NCI-H1105 (cell line): ENCODE measurements at places on chromosomes 7 and 10.

DNA sequence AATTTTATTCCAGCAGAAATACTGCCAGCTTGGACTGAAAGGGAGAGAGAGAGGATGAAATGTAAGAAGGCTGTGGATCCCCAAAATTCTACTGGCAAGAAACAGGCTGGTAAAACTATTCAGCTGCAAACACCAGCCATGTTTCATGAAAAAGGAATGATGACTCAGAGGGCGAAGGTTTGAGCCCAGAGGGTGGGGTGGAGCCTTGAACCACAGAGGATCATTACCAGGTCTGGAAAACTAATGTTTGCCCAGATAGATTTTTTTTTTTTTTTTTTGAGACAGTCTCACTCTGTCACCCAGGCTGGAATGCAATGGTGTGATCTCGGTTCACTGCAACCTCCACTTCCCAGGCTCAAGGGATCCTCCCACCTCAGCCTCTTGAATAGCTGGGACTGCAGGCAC is 41.7 kb upstream of the NRF1 start:
- no peak for DNase-seq

GRCh38 chr10:52318822-52319464 is 4.9 kb downstream of the DKK1 start:
- no peak for DNase-seq

DNA sequence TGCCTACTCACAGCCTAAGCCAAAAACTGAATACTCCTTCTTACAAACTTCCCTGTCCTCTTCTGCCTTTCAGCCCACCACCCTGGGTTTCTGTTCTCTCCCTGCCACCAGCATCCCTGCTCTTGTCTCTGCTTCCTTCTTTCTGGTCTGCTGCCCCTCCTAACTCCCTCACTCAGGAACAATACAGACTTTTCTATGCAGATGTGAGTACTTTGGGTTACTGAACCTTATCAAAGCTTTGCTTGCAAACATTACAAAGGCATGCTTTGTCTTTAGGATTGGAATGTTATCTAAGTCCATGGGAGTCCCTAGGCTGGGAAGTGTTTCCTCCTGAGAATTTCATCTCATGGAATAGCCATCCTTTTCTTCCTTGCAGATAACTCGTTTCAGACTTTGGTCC is 28.9 kb downstream of the CNNM1 start:
- no peak for DNase-seq

DNA sequence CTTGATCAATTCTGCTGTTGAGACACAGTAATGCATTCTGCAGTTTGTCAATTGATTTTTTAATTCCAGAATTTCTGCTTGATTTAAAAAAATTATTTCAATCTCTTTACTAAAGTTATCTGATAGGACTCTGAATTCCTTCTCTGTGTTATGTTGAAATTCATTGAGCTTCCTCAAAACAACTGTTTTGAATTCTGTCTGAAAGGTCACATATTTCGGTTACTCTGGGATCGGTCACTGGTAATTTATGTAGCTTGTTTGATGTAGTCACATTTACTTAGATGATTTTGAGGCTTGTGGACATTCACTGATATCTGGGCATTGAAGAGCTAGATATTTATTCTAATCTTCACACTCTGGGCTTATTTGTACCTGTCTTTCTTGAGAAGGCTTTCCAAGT is 67.2 kb upstream of the NME8 start:
- no peak for DNase-seq

DNA sequence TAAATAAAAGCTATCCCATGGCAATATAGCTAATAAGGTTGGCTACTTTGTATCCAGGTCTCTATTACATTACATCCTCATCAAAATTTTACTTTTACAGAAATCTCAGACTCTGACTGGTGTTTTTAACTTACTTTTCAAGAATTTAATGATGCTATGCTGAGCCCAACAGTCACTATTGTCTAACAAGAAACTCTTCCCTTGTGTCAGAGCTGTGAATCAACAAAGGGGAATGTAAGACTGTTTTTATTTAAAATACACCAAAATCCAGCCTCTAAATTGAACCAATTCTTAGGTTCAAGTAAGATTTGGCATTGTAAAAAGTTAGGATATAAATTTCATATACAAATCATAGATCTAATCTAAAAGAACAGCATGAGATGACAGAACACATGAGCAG is 7.0 kb downstream of the RTKN2 start:
- DNase-seq: no peak

DNA sequence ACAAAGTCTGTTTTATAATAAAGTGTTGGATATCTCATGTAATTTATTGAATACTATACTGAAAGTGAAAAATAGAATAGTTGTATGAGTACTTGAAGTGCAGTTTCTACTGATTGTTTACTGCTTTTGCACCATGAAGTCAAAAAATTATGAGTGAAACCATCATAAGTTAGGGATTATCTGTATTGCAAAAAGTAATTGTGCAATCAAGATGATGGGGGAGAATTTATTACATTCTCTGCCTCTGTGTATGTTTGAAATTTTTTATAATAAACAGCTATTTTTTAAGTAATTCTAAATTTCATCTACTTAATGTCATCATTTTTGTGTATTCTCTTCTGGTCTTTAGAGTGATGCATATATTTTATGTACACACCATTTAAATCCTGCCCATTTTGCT is 47.2 kb upstream of the TMEM273 start:
- no peak for DNase-seq

- no peak for DNase-seq
These were observed 137.2 kb downstream of the GRID1 start for GRCh38 chr10:86229376-86229775.

- DNase-seq: no peak
These were observed 73.4 kb downstream of the LYZL2 start for GRCh38 chr10:30556189-30556588.

DNA sequence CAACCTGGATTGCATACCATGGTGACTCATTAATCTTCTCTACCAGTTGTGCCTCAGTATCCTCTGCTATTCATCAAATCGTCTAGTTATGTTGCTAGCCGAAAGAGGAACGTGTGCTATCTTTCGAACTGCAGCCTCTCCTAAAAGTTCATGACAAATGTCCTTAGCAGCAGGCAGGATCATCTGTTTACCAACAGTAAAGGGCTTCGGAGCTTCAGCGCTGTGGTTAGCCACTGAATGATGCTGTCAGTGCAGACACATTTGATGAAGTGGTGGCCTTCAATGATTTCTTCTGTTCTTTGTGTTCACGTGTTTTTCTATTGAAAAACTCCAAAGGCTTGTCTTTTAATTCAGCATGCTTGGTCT is 68.8 kb downstream of the CSTF2T start:
- no peak for DNase-seq

- no peak for DNase-seq
These were observed 15.2 kb upstream of the FZD1 start for GRCh38 chr7:91248996-91249395.

DNA sequence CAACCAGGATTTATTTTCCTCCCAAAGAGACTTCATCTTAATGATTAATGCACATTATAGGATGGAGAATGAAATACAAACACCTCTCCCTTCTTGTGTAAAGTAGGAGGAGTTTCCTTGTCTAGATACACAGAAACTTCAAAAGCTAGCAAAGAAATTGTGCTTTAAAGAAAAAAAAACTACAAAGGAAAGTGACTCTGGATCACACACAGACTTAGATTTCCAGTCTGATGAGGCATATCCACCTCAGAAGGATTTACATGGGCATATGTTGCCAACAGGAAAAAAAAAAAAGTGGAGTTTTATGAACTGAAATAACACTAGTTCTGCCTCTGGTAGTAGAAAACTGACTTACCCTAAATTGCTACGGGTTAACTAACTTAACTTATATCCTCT is 449.6 kb downstream of the KCNMA1 start:
- no peak for DNase-seq

DNA sequence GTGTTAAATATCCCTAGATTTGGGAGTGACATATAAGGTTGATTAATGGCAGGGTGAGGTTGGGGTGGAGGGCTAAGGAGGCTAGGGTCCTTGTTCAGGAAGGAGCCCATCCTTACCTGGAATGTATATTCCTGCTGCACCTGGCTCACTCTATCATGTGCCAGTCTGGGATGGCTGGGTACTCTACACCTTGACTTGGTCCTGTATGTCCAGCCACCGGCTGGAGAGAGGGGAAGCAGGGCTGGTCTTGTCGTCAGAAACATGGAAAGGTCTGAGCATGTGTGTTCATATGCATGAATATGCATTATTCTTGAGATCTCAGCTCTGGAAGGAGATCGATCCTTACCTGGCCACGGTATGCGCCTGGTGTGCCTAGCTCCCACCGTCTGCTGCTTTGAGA is 33.2 kb downstream of the TMEM270 start:
- DNase-seq: no peak

DNA sequence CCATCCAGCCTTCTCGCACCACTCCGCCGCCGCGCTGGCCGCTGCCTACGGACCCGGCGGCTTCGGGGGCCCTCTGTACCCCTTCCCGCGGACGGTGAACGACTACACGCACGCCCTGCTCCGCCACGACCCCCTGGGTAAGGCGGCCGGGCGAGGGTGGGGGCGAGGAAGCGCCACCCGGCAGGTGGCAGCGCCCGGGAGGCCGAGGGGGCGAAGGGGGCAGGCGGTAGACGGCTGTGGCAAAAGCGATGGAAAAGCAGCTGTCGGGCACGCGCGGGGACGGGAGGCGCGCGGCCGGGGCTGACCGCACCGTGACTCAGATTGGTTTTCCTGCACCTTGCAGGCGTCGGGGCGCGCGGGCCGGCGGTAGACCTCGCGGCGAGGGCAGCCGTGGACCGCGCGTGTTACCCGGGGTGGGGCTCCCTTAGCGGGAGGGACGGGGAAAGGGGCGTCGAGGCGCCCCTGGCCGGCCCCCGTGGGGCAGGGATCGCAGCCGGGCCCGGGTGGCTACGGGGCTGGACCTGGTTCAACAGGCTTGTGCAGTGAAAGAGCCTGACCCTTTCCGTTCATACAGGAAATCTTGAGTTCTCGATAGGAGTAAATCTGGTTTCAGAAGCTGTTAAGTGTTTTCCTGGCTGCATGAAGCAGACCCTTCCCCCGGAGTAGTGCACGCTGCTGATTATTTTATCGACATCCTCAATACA is 608 bp downstream of the HHEX start:
- DNase-seq: no peak

GRCh38 chr10:62264702-62265436 is 3.8 kb downstream of the RTKN2 start:
- DNase-seq: peak; percentile 37

DNA sequence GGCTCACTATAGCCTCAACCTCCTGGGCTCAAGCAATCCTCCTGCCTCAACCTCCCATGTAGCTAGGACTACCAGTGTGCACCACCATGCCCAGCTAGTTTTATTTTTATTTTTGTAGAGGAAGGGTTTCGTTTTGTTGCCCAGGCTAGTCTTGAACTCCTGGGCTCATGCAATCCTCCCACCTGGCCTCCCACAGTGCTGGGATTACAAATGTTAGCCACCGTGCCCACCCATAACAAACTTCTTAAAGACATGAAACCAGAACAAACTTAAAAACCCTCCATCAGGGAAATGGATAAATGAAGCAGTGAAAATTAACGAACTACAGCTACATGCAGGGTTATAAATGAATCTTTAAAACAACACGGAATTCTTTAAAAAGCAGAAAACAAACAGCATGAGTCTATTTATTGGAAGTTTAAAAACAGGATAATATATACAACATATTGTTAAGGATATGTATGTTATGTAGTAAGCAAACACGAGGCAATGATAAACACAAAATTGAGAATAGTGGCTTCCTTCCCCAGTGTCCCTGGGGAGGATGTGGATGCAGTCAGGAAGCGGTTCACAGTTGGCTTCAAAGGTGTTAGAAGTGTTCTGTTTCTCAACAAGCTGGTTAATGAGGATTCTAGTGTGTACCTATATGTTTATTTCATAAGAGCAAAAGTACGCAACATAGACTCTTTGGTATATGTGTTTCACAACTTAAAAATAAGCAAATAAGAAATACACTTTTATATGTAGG is 128.2 kb upstream of the IMMP2L start:
- no peak for DNase-seq

DNA sequence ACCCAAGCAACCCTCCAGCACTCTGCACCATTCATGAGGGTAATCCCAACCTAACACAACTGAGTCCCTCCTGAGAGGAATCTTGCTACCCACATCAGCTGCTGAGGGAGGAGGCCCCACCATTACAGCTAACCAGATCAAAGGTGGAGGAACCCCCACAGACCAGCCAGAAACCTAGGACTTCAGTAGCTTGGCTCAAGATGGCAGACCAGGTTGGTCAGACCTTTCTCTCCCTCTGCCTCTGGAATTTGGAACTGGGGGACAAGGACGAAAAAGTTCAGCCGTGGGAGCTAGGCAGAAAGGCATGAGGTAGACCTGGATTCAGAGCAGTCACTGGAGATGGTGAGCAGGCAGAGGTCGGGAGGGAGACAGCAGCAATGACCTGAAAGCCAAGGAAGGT is 101.3 kb upstream of the CACUL1 start:
- DNase-seq: no peak

- no peak for DNase-seq
These were observed 6.7 kb downstream of the EIF4EBP2 start for GRCh38 chr10:70410608-70411007.

DNA sequence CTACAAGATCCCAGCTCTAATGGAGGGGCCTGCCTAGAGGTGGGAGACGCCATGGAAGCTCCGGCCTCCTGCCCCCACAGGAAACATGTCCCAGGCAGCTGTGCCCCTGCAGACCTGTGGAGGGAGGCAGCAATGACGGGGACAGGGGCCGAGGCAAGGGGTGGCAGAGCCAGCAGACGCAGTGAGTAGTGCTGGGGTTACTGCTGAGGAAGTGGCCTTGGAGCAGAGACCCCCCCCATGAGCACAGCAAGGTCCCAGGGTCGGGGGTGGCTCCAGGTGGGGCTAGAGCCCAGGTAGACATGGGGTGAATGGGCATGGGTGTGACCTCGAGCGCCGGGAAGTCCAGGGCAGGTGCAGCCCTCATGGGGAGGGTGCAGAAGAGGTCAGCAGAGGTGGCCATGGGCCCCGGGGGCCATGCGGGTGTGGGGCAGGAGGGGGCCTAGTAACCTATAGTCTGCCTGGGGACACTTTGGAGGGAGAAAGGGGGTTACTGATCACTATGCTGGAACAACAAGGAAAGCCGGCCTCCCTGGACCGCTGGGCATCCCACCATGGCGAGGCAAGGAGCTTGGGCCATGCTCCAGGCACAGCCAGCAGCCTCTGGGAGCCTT is 45.5 kb downstream of the JAKMIP3 start:
- DNase-seq: no peak

DNA sequence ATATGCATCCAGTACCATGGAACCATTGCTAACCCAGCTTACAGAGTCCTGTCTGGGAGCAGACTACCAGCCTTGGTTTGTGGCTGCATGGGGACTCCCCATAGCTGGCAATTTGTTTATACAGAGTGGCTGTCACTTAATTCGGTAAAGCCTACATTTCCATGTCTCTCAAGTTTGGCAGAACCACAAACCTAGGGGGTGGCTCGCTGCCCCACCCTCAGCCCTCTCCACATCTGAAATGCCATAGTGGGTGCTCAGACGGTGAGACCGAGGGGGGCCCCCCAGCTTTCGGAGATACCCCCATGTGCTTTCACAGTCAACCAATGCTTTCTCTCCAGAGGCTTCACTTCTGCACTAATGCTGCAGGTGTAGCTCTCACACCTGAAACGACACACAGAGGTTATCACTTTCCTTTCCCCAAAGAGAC is 75.5 kb upstream of the KAT6B start:
- DNase-seq: no peak

GRCh38 chr7:105885387-105886111 is 9.2 kb upstream of the ATXN7L1 start:
- DNase-seq: peak; percentile 47
